ENCODE measurements at places on chromosomes 1 and 21.

DNA sequence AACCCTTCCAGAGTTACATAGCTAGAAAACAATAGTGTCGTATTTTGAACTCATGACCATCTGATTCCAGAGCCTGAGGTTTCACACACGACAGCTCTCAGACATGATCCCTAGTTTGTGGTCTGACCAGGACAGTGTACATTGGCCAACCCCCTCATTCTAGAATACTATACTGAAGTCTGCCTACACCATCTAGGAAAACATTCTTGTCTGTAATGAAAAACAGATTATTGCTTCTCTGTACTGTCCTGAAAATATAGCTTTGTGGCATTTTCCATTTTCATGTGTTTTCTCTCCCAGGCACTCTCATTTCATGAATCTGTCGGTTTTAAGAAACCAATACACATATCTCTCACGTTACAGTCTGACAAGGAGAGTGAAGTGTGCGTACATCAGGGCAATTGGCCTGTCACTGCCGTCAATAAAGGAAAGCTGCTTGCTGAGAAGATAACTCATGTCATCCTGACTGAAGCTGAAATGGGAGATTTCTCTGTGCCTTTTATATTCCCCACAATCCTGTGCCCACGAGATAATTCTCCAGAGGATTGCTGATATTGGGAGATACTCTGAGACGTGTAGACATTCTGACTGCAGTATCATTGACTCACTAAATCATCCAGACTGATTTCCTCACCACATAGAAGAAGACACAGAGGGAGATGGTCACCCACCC is 585.6 kb downstream of the PLPP3 start:
- no peak for DNase-seq

GRCh38 chr21:14533499-14534428 is 12.4 kb downstream of the SAMSN1 start:
- no peak for DNase-seq

DNA sequence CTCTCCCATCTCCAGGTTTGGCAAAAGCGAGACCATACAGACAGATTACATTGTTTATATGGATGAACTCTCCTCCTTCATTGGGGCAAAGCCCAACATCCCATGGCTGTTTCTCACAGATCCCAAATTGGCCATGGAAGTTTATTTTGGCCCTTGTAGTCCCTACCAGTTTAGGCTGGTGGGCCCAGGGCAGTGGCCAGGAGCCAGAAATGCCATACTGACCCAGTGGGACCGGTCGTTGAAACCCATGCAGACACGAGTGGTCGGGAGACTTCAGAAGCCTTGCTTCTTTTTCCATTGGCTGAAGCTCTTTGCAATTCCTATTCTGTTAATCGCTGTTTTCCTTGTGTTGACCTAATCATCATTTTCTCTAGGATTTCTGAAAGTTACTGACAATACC is 26.4 kb downstream of the FMO3 start:
- DNase-seq: no peak

DNA sequence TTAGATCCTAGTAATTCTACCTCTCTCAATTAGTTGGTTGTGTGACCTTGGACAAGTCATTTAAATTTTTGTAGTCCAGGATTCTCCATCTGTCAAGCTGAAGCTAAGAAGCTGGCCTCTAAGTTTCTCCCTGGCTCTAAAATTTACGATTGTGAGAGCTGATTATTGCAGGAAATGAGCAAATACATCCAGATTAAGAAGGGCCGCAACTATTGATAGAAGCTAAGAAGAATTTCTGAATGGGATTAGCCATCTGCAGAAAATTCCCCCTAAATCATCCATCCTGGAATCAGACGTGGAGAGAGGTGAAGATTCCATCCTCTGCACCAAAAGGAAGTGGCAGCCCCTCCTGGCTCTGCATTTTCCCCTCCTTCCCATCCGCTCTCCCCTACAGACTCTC is 55.0 kb downstream of the HIVEP3 start:
- no peak for DNase-seq

DNA sequence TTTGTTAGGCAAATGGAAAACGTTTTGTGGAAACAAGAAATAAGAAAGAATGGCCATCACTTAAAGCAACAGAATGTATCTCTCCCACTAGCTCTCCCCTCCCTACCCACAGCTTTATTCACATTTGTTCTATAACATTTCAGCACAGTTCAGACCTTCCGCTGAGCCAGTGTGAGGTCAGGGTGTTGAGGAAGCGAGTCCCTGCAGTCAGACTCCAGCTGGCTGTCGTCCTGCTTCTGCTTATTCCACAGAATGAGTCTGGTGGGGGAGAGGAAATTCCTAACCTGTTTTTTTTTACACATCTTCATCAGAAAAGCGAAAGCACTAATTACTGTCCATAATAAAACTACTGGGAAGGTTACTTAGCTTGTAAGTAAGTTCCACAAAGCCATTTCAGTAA is 39.0 kb downstream of the MRPL39 start:
- no peak for DNase-seq

DNA sequence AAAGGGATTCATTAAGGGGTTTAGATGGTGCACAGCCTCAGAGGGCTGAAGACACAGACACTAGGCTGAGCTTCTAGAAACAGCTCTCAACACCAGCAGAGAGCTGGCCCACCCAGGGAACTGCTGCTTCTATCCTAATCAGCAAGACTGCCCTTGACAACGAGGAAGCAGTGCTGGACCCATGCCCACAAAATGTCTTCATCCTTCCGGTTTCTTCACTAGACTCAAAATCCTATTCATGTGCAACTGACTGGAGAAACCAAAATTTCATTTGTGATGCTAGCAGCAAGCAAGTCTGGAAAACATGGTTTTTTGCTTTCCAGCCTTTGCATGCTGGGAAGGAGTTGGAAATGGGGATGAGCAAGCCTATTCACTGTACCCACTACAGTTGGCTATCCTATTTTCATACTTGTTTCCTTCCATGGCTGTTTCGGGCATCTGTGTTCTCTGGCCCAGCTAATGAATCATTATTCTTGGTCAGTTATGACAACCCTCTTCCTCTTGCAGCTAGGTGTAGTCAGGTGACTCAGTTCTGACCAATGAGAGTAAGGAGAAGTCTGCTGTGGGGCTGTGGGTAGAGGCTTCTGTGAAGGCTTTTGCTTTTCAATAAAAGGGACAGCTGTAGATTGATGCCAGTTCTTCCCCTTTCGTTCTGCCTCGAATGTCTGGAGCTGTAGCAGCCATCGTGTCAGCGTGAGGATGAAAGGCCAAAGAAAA is 14.6 kb upstream of the TMEM61 start:
- no peak for DNase-seq

DNA sequence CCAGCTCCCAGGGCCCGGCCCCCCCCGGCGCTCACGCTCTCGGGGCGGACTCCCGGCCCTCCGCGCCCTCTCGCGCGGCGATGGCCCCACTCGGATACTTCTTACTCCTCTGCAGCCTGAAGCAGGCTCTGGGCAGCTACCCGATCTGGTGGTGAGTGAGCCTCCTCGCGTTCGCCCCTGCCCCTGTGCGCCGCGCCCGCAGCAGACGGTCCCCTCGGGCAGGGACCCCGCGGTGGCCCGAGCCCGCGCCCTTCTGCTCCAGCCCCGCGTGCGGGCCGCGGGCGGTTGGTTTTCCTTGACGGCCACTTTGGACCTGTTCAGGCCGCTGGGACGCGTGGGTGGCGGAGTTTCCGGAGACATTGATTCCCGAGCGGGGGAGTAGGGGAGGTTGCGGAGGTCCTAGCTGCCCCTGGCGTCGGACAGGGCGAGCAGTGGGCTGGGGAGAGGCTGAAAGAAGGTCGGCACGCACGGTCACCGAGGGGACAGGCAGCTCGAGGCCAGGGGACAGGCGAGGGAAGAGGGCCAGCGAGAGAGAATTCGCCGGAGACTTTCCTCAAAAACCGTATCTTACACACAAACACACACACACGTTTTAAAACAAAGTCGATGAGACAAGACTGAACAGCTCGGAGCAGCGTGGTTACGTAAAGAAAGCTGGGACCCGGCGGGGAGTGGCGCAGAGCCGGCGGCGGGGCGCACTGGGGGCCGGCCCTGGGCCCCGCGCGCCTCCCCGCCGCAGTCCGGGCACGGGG is 427 bp downstream of the WNT3A start:
- DNase-seq: no peak

DNA sequence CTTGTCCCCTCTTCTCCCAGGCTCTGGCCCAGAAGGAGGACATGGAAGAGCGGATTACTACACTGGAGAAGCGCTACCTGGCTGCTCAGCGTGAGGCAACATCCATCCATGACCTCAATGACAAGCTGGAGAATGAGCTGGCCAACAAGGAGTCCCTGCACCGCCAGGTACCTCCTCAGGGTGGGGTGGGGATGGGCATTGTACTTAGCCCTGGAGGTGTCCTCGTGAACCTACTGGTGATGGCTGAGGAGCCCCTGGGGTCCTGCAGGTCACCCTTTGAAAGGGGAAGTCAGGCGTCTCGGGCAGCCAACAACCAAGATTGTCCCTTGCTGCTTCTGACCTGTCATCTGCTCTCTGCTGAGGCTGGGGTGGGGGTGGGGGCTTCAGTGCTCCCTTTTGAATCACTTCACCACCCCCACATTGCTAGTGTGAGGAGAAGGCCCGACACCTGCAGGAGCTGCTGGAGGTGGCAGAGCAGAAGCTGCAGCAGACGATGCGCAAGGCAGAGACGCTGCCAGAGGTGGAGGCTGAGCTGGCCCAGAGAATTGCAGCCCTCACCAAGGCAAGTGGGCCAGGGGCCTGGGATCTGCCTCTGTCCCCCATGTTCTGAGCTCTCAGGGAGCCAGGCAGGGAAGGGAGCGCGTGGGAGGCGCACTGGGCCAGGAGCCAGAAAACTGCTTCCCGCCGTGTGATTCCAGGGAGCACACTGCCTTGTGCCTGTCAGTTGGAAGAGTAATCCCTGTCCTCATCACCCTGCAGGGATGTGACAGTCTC is 19.7 kb downstream of the PPFIA4 start:
- DNase-seq: no peak

DNA sequence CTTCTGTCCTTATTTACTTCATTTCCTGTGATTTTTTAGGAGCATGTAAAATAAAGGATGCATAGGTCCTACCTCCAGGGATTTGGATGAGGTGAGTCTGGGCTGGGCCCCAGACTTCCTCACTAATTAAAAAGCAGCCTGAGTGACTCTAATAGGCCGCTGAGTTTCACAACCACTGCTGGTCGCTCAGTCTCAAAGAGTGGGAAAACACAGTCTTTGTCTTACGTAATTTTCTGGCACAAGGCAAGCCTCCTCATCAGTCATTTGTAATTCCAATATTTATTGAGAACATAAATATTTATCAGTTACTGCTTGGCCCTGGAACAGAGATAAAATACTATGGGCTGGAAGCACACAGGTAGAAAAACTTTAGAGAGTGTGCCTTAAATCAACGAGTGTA is 195.4 kb upstream of the RUNX1 start:
- no peak for DNase-seq

Measured in stimulated activated CD8-positive, alpha-beta memory T cell treated with anti-CD3 and anti-CD28 coated beads, Interleukin-4, amount 100 ng/mL, for 4 hours (primary cell).